Tongue (tissue), 3 donors: ENCODE measurements at places on chromosomes 5 and 9.

- DNase-seq = no peak
Observed at GRCh38 chr9:132694144-132694543, 23.9 kb downstream of the GTF3C4 start.

DNA sequence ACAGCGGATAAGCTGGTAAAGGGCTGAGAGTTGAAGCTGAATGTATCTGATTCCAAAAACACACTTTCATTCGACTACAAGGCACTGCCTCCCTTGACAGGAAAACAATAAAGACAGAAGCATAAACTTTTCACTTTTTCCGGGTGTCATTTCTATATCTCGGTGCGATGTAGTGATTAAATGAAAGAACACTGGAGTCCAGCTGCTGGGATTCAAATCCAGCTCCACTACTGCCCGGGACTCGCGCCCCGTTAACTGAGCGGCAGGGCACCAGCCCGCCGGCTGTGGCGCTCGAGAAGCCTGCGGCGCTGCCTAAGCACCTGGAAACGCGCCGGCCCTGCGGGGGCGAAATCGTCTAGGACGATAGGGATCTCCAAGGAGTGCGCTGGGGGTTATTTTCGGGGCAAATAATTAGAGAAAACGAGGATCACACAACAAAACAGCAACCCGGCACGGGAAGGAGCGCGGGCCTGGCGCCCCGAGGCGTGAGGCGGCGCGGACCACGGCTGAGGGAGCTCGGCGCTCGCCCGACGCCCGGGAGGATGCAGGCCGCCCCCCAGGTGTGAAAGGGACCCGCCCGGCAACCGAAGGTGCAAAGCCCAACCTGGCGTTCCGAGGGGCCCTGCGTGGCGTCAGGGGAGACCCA, 837 bp downstream of the UIMC1 start:
- peak; percentile 82 for DNase-seq

- no peak for DNase-seq
Observed at GRCh38 chr9:23962101-23962500, 136.1 kb upstream of the ELAVL2 start.

GRCh38 chr9:94613003-94613402, 19.4 kb upstream of the FBP2 start:
- DNase-seq = no peak

DNA sequence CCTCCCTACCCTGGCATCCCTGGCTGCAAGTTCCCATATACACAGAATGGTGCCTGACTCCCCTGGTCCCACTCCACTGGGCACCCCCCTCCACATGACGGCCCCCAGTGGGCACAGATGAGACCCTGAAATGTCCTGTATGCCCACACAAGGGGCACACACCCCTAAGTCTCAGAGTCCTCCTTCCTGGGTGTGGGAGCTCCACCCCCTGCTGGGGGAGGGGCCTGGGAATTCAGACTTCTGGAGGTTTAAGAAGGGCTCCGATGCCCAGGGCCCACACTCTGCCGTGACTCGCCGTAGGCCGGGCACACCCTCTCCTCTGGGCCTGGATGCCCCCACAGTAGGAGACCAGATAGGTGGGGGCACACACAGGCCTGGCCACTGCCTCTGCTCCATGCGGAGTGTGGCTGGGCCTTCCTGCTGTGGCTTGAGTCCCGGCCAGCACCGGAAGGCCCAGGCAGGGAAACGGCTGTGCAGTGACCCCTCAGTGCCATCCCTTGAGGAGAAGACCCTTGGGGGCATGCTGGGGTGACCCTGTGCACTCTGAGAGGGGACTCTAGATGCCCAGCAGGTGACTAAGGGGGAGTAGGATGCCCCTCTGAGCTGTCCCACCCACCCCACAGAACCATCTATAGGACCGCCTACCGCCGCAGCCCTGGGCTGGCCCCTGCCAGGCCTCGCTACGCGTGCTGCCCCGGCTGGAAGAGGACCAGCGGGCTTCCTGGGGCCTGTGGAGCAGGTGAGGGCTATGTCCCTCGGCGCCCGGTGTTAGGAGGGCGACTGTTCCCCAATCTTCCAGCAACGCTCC, 6.5 kb downstream of the EGFL7 start:
- DNase-seq = no peak

- no peak for DNase-seq
Observed at GRCh38 chr5:58735637-58736036, 152.8 kb downstream of the RAB3C start.

DNA sequence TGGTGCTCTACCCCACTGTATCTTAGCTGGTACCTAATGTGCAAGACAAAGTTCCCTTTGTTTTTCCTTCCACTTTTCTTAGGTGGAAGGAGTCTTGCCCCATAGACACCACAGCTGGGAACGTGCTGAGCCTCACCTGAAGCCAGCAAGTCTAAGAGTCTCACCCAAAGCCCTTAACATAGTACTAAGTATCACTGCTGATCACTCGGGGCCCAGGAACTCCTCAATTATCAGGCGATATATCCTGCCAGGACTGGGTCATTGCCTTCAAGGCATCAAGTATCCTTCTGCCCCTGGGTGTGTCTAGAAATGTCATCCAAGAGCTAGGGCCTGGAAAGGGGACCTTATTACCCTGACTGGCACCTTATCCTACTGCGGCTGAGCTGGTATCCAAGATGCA, 123.9 kb downstream of the PTPRD start:
- DNase-seq = no peak

- peak; percentile 66 for DNase-seq
Observed at GRCh38 chr5:33257807-33258429, 182.8 kb upstream of the TARS1 start.

- no peak for DNase-seq
Observed at GRCh38 chr5:151906246-151906645, 18.4 kb downstream of the GLRA1 start.

- DNase-seq = no peak
Observed at GRCh38 chr5:78512435-78512834, 136.1 kb downstream of the LHFPL2 start.

DNA sequence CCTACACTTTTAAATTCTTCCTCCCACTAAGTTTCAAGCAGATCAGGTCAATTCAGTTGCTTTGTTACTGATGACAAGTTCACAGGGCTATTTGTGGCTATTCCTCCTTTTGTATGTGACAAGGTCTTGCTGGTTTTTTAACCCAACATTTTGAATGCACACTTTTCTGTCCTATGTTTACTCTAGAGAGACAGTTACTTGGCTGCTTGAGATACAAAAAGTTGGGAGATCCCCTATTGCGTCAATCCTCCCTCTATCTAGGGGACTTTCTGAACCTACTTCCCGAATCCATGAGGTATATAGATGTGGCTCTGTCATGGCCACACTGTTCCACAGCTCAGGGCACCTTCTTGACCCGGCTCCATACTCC, 386.7 kb downstream of the NTRK2 start:
- DNase-seq = no peak

- no peak for DNase-seq
Observed at GRCh38 chr5:1563617-1564181, 39.9 kb upstream of the LPCAT1 start.

DNA sequence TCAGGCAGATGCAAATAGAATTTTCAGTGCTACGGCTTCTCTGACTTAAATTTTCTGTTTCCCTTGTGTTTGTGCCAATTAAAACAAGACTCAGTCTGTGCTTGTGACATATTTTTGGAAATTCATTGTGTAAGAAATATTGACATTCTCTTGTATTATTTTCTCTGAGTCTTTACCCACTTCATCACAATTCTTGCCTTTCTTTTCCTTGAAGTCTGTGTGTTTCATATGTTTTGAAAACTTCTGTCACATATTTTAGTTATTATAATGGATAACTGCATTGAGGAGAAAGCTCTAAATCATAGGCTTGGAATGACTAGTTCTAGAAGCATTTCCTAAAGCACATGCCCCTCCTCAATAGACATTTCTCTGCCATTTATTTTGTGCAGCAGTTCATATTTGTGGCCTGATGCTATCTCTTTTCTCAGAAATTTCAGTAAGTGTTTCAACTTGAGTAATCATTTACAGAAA, 206.6 kb downstream of the PALM2AKAP2 start:
- peak; percentile 11 for DNase-seq

GRCh38 chr9:76215066-76215465, 179.2 kb downstream of the RFK start:
- DNase-seq = no peak
